ENCODE measurements at places on chromosomes 5 and 9.

DNA sequence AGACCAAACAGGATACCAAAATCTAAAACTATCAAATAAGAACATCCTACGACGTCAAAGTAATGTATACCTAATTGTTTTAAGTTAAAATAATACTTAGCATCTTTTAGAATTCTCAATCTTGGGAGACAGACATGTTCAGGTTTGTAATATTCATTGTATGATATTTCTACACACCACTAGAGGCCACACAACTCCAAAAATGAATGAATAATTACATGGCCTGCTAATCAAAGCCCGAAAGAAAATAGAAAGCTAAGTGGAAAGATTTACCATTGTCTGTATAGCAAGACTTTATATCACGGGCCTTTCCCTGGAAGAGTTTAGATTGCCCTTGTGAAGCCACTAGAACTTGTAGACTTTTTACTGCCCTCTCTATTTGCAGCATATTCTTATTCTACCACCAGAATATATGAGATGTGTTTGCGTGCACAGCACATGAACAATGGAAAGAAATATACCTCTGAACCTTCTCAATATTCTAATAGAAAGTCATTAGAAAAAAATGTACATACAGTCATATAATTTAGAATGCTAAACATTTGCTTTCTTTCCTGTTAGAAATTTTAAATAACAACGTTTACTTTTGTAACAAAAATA lies 380.1 kb upstream of the NUDT12 start:
- DNase-seq: no peak

- no peak for DNase-seq
Measured at GRCh38 chr9:134101623-134102149, 33.9 kb upstream of the BRD3 start.

DNA sequence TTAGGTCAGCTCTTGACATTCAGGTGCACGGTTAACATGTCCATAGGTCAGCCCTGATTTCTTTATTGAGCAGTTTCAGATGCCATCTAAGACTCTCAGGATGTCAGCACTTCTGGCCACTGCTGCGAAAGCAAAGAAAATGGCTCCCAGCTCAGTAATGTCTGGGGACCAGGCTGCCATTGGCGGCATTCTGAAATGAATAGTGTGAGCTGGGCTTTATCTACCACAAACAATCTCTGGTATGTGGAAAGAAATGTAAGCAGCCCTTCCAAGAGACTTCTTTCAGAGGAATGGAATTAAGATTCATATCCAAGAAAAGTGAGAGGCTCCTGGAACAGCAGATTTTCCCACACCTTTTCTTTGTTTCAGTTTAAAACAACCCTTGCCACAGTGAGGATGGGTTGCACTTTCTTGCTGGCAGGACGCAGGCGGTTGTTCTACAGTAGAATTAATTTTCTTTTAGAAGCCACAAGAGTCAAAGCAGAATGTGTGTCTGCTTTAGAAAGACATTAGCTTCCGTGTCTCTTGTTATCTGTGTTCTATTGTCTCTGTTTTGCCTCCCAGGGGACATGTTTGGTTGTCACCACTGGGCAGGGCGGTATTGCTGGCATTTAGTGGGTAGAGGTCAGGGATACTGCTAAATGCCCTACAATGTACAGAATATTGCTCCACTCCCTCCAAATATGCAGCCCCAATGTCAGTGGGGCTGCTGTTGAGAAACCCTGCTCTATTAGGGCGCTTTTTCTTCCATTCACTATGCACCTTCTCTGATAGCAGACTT lies 149.9 kb upstream of the ANKH start:
- DNase-seq: no peak

DNA sequence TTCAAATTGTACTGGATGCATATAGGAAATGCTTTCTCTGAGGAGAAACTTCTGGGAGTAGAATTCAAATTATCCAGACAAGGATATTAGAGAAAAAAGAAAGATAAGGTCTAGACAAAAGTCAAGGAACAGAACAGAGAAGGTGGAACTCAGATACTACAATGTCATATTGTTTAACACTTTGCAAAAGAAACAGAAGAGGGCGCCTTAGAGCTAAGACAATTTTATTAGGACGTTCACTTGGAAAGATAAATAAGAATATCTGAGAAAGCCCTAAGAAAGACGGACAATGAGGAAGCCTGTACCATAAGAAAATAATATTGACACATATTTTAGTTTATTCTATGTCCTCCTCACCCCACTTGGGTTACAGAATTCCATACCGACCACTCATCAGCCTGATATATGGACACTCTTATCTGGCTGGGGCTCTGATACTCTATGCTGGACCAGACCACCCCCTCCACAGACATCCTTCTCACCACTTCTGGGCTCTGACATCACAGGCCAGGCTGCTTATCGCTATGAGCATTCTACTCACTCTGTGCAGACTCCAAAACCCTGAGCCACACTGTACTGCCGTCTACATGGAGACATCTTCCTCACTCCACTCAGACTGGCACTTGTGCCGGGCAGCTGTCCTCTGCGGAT lies 9.1 kb upstream of the AK3 start:
- DNase-seq: no peak

- no peak for DNase-seq
Measured at GRCh38 chr5:132013711-132014110, 2.3 kb upstream of the ACSL6 start.

DNA sequence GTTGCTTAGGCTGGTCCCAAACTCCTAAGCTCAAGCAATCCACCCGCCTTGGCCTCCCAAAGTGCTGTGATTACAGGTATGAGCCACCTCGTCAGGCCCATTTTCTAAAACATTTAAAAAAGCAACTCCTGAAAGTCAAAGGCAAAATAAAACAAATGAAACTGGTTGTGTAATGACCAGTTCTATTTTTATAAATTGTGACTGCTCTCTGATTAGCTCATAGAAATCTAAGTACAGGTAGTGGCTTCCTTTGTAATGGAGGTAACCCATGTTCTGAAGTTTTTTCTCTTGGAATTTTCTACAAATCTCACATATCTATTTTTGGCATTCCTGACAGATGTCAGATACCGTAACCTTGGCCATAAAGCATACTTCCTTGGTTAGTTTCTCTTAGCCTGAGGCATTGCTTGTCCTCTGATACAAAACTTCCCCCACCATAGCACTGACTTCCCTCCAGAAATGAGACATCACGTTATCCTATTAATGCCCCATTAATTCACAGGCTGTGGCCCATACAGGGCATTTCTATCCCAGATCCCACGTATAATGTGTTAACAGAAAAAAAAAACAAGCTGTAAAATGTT lies 14.1 kb upstream of the AK3 start:
- DNase-seq: no peak

GRCh38 chr9:92685022-92685421 lies 15.1 kb upstream of the IPPK start:
- DNase-seq: no peak

GRCh38 chr9:120186276-120186675 lies 393.7 kb downstream of the CDK5RAP2 start:
- DNase-seq: no peak

DNA sequence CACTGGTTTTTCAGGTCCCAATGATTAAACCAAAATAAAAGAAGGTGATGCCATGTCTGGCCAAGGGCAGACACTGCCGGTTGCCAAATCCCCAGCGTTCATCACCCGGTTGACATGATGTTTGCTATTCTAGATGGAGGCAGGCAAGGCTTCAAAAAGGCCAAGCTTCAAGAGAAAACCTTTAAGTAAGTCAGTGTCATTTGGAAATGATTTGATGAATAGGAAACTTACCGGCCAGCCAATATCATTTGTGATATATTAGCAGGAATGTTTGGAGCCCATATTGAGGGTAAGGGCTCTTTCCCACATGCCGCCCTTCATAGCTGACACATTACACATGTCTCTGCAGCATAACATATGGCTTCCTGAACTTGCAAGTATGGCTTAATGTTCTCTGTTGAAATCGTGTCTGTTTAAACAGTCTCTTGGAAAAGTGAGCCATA lies 89.5 kb upstream of the TTC23L start:
- DNase-seq: no peak

GRCh38 chr9:121156263-121156731 lies 45.4 kb downstream of the RAB14 start:
- DNase-seq: no peak

DNA sequence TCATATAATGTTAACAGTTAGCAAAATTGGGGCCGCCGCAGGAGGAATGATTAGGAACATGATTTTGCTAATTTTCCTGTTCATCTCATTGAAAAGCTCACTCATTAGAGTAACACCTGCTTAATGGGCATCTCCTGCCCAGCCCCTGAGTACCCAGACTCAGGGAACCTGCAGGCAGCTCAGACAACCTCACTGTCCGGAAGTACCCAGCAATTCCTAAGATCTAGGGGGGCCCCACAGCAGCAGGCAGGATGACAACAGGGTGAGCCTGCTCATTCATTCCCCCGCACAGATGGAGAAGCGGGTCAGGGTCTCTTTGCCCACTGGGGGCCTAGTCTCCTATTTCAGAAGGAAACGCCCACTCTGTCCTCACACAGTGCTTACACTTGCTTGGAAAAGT lies 12.6 kb downstream of the FAM78A start:
- no peak for DNase-seq

GRCh38 chr9:120688758-120689157 lies 25.5 kb downstream of the MEGF9 start:
- DNase-seq: no peak

DNA sequence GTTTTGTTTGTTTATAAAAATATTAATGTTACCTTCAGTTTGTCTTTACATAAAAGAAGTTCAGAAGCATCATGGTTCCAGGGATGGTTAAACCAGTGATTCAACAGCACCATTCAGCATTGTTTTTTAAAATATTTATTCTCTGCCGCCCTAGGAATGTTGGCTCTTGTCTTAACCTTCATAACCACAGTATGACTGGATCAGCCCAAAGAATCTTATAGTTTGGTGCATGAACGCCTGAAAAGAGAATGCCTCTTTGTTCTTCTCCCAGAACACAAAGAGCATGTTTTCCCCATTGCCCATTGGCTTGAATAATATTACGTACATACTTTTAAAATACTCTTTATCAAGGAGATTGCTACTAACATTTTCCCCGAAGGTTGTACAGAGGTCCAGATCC lies 413.4 kb downstream of the ANXA1 start:
- DNase-seq: no peak

DNA sequence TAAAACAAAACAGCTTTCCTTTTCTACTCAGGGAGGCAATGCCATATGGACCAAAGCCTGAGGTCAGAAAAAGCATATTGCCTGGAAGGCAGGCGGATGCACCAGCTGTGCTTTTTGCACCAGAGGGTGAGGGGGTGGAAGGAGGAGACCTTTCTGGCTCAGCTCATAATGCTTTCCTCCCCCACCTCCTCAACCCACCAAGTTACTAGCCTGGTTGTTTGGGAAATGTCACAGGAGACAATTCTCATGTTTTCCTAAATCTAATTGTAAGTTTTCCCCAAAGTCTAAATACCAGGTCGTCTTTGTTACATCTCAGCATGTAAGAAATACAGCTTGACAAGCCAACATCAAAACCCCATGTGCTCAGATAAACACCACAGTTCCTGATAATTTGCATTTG lies 72.6 kb upstream of the DMRTA1 start:
- DNase-seq: no peak

DNA sequence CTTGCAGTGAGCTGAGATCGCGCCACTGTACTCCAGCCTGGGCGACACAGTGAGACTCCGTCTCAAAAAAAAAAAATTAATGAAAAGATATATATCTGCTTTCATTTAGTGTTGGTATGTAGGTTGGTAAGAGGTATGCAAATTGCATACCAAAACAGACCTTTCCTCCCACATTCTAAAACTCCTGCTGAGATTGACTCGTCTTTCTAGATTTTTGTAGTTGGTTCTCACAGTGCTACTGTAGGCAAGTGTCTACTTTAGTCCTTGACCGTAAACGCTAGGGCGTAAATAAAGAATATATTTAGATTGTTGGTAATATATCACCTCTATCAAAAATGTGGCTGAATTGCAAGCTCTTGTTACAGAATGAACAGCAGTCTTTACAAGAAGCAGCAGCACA lies 445.9 kb downstream of the CHSY3 start:
- no peak for DNase-seq

- DNase-seq: no peak
Measured at GRCh38 chr9:73260506-73260905, 108.8 kb downstream of the ANXA1 start.

- DNase-seq: no peak
Measured at GRCh38 chr9:6938873-6939272, 181.1 kb downstream of the KDM4C start.

- no peak for DNase-seq
Measured at GRCh38 chr9:131237291-131237690, 39.0 kb downstream of the FAM78A start.

- DNase-seq: no peak
Measured at GRCh38 chr9:104090578-104090977, 3.5 kb upstream of the SMC2 start.

DNA sequence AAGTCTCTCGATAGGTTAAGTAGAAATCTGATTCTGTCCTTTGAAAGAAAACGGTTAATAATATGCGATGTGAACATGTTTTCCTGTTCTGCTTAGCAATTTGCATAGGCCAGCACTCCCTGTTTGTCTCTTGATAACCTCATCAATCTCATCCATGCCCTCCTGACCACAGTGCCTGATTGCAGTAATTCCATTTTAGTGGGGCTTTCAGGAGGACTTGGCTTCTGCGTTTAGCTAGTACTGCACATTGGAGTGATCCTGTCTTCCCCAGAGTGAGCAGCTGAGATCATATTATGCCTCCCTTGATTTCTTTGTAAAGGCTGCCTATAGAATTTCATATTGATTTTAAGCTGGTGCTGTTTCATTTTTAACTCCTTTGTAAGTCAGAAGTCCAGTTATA lies 335.9 kb upstream of the ISL1 start:
- no peak for DNase-seq

DNA sequence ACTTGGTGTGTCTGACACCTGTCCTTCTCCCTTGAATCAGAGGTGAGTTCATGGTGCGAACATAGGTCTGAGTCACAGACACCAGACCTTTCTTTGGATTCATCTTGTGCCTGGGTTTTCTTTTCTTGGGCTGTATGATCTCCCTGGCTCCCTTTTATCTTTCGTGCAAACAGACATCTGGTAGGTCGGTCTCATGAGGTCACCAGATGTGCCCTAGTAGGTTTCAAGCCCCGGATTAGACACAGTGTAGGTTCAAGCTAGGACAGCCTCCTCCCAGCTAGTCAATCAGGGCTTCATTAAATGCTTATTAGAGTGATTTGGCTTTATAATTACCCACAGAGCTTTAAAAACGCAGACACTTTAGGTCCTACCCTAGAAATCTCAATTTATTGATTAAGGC lies 106.0 kb upstream of the MYO10 start:
- DNase-seq: no peak

DNA sequence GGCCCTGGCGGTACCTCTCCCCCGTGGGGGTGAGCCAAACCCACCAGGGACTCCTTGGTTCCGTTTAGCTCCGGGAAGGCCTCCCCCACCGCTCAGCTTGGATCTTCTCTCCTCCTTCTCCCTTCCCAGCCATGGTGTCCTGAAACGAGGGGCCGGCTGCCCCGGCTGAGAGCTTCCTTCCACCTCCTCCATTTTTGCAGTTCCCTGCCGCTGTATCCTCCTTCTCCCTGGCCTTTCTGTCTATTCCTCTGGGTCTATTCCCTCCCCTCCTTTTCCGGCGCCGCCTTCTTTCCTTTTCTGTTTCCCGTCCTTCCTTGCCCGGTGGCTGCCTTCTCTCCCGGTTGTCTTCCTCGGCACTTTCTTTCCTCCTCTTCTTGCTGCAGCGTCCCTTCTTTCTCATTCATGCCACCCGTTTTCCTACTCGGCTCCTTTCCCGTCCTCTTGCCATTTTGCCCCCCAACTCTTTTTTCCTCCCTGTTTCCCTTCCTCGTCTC lies 110.4 kb downstream of the LIFR start:
- DNase-seq: no peak

GRCh38 chr5:134174841-134175839 lies 1.6 kb downstream of the SKP1 start:
- no peak for DNase-seq
